ENCODE measurements at places on chromosomes 3 and 15. TPM values are rescaled to one million over a fixed set of nuclear protein-coding genes. Genes with fewer than 3 reads are reported as not detected.

- DNase-seq = no peak
Measured at GRCh38 chr3:133197619-133198018, 159.4 kb downstream of the TMEM108 start.

- no peak for DNase-seq
Measured at GRCh38 chr3:144744473-144744872, 772.9 kb downstream of the DIPK2A start.

THUMPD3 gene
- polyA plus RNA-seq = 73.7 TPM

- no peak for DNase-seq
Measured at GRCh38 chr15:26562336-26562735, 210.5 kb downstream of the GABRB3 start.

PLSCR2 gene
- polyA plus RNA-seq = 1.0 TPM

- DNase-seq = no peak
Measured at GRCh38 chr15:67564021-67564967, 21.8 kb downstream of the MAP2K5 start.

DNA sequence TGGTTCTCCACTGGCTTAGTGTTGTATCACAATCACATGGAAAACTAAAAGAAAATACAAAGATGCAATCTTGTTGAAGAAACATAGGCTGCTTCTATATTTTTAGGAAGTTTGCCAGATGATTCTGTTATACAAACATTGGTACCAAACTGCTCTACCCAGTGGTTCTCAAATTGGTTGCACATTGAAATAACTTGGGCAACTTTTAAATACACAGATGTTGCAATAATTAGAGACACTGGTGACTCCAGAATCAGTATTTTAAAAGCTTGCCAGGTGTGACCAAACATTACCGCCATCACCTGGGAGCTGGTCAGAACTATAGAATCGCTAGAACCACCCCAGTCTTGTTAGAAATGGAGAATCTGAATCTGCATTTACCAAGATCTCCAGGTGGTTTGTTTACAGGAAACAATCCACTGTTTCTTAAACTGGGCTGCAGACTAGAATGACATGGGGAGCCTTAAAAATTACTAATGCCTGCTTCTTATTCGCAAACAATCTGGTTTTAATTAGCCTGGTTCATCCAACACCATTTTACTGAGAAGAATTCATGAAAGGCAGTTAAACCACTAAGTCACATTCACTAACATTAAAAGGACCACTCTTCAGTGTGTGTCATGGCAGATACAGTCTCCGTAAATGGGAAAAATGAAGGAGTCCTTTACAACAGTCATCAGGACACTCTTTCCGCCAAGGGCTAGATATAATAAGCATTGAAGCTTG is 76.5 kb downstream of the ACAP2 start:
- DNase-seq = no peak

ADAMTS17 gene
- polyA plus RNA-seq = 2.3 TPM

CASR gene
- 24.9 TPM for polyA plus RNA-seq

DNA sequence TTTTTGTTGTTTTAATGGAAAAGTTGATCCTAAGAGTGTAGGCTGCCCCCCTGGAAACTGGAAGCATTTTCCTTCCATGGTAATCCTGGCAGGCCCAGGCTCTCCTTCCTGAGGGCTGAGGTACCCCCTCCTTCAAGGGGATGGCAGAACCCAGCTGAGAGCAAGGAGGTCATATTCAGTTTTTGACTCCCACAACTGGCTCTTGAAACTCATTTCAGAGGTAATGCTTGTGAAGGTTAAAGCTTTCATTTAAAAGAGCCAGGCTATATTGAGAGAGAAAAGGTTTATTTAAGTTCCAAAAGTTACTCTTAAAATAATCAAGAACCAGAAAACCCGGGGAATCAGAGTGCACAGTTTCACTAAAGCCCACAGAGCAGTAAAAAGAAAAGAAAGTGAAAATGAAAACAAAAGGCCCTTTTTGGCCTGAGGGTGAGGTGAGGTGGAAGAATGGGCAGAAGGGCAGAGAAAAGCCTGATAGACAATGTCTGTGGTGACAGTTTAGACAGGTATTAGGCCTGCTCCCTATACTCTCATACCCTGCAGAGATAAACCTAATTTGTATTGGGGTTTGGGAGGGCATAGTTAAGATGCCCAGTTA is 47.0 kb upstream of the RBP1 start:
- no peak for DNase-seq

GAP43 gene
- polyA plus RNA-seq = 0.30 TPM

All from left kidney (tissue), 8 donors.